Left lobe of liver (tissue), 2 donors: ENCODE measurements at places on chromosomes 6 and 20. TPM values are rescaled to one million over a fixed set of nuclear protein-coding genes. Genes with fewer than 3 reads are reported as not detected.

DNA sequence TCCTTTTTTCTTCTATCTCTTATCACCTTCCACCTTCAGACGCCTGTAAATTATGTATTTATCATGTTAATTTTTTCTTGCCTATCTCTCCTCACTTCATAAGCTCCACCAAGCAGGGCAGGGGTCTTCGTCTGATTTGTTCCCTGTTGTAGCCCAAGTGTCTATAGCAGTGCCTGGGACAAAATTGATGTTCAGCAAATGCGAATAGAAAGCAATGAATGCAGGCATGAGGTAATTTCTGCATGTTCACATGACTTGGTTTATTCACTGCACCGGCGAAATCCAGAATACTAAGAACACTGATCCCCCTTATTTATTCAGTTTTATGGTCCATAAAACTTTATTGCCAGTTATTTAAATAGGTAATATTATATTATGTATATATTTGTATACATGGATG is 162.1 kb downstream of the TBC1D7 start:
- DNase-seq: no peak

DNA sequence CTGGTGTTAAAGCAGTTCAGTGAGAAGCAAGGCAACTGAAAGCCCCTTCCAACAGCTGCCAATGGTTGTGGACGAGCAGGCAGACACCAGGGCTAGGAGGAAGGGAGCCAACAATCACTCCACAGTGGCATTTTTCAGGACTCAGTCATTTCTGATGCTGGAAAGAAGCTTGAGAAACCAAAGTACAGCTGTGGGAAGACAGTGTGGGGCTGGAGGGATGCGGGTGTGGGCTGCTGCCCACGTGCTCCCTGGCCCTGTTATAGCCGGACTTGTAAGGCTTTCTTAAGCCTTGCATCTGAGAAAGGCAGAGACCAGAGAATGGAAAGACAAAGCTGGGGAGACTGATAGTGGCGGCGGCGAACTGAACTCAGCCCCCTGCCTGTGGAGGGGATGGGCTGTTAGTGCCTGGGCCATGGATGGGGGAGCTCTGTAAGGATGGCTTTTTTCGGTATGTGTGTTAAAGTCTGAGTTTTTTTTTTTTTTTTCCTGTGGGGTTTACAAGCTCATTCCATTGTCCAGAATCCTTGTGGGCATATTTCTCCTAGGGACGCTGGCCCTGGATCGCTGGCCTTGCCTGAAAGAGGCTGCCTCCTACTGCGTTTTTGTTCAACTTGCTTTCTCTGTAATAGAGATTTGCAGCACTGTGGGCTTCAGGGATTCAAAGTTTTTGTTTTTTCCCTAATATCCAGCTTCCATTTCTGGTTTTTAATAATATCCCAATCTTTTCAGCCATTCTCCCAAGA is 91.7 kb downstream of the GJA10 start:
- DNase-seq: no peak

DNA sequence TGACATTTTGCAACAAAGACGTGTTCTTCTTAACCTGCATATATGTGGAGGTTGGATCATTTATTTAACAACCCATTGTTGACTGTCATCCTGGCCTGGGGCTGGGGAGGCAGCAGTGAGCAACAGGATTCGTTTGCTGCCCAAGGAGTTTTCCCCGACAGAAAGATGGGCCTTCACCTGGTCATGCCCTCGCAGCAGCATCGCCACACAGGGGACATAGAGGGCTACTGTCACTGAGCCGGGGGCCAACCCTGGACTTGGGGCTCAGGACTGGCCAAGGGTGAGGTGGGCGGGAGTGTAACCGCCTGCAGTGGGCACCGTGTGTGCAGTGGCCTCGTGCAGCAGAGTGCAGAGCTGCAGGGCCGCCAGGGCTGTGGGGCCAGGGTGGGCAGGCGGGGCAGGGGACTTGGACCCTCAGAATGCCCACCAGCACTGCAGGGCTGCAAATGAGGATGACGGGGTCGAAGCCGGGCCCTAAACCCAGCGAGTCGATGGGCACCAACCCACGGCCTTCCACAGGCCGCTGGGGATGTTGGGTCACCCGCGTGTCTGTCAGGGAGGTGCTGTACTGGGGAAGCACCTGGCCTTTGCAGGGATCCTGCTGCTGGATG is 11.8 kb downstream of the DUSP22 start:
- DNase-seq: no peak

DNA sequence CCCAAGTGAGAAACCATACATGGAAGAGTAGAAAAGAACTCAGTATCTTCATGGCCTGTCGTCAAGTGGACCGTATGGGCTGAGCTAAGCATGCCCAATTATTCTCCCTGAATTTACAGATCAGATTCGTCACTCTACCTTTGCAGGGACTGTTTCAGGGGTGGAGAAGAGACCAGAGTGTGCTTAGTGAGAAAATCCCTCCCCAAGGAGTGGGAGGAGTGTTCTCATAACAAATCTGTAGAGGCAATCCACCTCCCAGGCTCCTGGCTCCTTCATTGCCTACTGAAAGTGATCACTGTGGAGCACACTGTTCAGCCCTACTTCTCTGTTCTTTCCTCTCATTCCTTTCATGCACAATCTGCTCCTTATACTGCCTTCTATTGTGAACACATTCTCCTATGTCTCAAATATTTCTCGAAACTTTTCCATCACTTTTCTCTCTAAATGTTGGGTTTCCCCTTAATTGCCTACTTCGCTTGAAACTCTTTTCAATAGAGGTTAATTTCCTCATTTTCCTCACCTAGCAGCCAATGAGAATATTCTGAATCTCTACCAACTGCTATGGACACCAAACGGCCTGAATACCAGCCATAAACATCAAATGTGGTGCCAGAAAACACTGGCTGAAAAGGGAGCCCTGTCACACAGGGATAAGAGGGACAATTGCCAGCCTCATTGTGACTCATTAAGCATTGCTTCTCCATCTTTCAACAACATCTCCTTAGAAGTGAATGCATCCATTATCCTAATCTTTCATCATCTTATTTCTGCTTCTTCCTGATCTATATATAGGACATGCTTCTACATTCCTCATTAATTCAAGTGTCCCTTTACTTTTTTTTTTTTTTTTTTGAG is 398.3 kb downstream of the UTRN start:
- DNase-seq: no peak

DNA sequence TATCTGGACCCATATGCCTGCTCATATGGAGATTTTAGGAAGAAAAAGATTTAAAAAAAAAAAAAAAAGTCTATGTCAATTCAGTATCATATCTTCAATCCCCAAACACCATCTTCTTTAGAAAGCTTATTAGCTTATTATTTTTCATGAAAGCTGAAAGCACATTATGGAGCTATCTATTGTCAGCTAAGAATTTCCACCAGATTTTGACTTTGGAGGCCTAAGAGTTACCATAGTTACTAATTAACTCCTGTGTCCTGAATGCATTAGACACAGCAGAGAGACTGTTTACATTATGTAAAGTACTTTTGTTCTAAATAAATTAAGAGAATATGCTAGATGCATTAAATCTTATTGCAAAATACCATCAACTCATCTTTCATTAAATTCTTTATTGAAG is 255.5 kb upstream of the NRSN1 start:
- no peak for DNase-seq

- DNase-seq: no peak
These were observed 24.9 kb upstream of the ITCH start for GRCh38 chr20:34337982-34338726.

DNA sequence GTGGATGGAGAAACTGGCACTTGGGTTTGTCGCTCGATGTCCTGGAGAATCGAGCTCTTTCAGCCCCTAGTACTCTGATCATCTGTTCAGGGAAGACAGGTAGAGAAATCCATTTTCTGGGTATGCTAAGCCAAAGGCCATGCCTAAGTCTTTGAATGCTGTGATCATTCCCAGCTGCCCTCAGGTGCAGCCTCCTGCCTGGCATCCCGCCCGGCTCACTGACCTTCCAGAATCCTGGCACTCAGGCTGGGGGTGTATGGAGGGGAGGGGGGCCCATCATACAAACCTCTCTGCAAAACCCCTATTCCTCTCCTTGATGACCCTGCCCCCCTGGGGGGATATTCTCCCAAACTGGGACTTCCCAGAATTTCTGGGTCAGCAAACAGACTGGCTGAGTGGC is 28.6 kb downstream of the C20orf203 start:
- no peak for DNase-seq

DNA sequence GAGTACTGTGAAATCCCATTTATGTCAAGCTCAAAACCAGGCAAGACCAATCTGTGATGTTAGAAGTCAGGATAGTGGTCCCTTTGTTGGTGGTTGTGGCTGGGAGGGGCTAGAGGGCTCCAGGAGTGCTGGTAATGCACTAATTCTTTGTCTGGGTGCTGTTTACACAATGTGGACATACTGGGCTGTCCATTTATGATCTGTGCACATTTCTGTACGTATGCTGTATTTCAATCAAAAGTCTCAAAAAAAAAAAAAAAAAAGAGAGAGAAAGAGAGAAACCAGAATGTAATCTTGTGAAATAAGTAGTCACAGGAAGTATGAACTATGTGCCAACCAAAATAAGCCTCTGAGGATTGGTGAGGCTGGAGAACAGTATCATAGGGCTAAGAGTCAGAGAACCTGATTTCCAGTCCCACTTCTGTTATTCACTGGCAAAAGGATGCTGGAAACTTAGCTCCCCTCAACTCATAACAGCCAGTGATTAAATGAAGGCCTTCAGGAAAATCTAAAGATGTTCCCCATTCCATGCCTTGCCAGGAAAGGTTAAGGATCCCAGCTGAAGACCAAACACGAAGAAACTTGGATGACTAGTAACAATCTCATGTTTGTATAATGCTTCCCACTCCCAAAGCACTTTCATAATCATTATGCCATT is 19.6 kb upstream of the TRAM2 start:
- DNase-seq: no peak

The TXLNB gene
- 0.10 TPM for total RNA-seq

The PLA2G7 gene
- 1.7 TPM for total RNA-seq

The PLAGL1 gene
- total RNA-seq: 1.2 TPM
